ENCODE measurements at places on chromosomes 7 and 10.

- no peak for DNase-seq
Measured at GRCh38 chr10:68550747-68551411, 9.3 kb upstream of the TET1 start.

- DNase-seq = no peak
Measured at GRCh38 chr7:13912715-13913278, 76.7 kb downstream of the ETV1 start.

GRCh38 chr10:74871595-74872382 is 45.4 kb downstream of the KAT6B start:
- DNase-seq = no peak

- no peak for DNase-seq
Measured at GRCh38 chr7:91239772-91240171, 24.5 kb upstream of the FZD1 start.

DNA sequence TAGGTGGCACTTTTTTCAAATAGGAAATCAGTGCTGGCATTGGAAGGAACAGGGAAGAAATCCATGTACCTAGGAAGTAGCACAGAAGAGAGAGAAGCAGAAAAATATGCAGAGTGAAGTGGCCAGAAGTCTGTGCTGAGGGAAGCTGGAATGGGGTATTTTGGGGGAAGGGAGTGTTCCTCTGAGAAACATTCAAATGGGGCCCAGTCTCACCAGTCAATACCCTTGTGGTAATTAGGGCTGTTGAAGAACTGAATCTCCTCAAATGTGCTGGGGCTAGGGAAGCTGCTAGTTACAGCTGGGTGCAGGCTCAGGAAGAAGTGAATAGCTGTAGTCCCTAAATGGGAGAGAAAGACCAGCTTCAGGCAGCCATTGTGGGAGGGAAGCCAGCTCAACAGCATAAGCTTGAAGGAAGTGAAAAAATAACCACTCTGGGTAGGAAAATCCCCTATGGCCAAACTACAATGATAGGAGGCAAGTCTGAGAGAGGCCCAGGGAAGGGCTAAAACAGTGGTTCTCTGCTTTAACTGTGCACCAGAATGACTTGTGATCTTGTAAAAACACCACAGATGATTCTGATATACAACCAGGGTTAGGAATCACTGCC is 7.6 kb downstream of the NDST2 start:
- DNase-seq = no peak

- DNase-seq = no peak
Measured at GRCh38 chr7:24756545-24757352, 515 bp downstream of the GSDME start.

DNA sequence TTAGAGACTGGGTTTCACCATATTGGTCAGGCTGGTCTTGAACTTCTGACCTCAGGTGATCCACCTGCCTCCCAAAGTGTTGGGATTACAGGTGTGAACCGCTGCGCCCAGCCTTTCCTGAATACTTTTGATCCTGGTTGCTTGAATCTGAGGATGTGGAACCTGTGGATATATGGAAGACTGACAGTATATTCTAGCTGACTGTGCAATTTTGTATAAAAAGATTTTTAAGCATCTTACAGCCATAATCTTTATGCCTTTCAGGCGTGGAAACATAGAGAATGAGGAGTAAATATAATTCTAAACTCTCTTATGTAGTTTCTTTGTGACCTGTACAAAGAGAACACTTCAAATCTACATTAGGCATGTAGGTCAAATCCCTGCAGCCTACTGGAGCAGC is 16.2 kb downstream of the TSPAN14 start:
- DNase-seq = no peak

DNA sequence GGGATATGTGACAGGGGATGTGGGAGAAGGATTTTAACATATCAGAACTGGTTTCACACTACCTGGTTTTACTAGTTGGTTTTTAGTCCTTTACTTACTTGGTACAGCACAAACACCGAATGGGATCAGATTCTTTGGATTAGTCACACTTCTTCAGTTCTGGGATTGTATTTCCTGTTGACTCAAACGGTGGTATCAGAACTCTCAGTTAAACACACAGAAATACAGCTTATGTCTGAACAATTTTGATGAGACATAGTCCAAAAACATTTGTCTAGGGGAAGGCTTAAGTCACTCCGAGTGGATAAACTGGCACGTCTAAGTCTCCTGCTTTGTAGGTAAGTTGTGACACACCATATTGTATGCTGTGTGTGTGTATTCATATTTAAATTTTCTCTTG is 480.5 kb downstream of the PHTF2 start:
- no peak for DNase-seq

- DNase-seq = no peak
Measured at GRCh38 chr7:112511451-112512202, 30.8 kb downstream of the LSMEM1 start.

DNA sequence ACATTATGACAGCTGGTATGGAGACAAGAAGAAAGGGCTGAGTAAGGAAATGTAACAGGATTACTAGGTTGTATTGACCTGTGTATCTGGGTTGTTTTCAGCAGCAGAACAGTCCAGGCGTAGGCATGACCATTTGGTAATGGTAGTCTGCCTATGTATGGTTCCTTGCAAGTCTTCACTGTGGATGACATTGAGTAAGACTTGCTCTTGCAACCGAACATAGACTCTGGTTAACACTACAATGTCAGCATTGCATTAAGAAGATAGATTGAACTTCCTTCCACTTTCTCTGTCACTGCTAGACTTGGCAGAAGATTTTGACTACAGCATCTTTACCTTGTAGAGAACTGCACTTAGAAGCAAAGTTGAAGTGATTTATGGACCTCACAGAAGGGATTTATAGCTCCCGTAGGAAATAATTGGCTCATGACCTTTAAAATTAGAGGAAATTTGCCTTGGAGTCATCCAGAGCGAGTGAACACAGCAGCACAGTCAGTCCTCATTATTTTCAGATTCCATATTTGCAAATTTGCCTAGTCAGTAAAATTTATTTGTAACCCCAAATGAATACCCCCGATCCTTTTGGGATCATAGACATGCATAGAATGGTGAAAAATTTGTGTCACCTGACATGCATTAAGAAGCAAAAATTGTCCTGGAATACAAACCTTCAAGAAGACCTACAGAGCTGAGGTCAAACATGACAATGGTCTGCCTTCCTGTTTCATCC is 79.6 kb upstream of the STRIP2 start:
- DNase-seq = no peak

Measured in stimulated activated CD8-positive, alpha-beta memory T cell treated with anti-CD3 and anti-CD28 coated beads, Interleukin-7, amount 100 ng/mL, for 1 hour (primary cell).